ENCODE measurements at places on chromosomes 6 and 20.

DNA sequence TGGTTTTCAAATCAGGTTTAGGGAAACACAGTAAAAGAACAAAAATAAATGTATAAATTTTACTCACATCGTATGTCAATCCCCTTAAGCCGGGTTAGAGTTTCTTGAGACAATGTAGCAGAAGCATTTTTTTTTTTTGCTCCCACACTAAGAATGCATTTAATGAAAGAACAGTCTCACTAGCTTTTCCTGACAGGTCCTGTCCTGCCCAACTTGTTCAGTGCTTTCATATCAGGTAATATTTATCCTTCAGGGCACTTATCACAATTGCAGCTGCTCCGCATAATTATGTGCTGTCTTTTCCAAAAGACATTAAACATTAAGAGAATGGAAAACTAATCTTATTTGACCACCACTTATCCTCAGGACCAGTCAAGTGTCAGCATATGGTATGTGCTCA is 632.0 kb downstream of the HTR1B start:
- DNase-seq, result no peak

GRCh38 chr6:45676380-45676779 is 298.6 kb upstream of the SUPT3H start:
- no peak for DNase-seq

DNA sequence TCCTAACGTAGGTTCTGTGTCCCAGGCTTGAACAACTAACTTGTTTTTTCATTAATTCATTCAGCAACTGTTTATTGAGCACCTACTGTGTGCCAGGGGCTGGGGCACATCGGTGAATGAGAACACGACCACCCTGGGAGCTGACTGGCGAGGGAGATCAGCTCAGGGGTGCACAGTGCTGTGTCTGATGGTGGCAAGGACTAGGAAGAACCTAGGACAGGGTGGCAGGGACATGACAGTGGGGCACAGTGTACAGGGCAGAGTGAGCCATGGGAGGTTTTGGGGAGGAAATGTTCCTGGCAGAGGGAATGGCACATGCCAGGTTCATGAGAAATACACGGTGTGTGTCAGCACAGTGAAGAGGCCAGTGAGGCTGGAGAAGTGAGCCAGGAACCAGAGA is 76.7 kb downstream of the BMP7 start:
- DNase-seq, result no peak

GRCh38 chr6:116924245-116924644 is 47.2 kb downstream of the RFX6 start:
- DNase-seq, result no peak

- DNase-seq, result no peak
These were observed 979.7 kb downstream of the TBC1D32 start for GRCh38 chr6:120354452-120355098.

- DNase-seq, result no peak
These were observed 100.3 kb downstream of the ARHGAP18 start for GRCh38 chr6:129609635-129610034.

- no peak for DNase-seq
These were observed 11.2 kb downstream of the LEMD2 start for GRCh38 chr6:33777398-33778388.

DNA sequence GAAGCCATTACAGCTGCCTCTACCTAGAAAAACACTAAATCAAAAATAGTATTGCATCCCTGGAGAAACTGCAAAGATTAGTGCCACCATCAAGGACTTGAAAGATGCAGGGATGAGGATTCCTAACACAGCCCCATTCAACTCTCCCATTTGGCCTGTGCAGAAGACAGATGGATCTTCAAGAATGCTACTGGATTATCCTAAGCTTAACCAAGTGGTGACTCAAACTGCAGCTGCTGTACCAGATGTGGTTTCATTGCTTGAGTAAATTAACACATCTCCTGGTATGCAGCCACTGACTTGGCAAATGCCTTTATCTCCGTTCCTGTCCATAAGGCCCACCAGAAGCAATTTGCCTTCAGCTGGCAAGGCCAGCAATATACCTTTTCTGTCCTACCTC is 117.4 kb downstream of the TBC1D32 start:
- no peak for DNase-seq

DNA sequence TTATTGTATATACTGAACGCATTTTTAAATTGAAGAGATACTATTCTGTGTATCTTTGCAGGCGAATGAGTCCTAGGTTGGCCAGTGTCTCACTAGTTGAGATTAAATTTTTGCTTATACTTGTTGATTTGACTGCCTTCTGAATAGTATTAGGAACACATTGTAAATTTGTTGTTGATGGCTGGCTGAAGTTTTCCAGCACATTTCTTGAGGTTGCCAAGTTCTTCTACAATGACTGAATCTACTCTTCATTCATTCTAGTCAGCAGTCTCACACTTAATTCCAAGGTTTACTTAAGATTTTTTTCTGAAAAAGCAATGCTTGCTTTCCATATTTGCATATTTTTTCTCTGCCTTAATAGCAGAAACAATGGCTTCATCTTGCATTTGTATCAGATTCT is 151.7 kb downstream of the ZFAND3 start:
- no peak for DNase-seq

DNA sequence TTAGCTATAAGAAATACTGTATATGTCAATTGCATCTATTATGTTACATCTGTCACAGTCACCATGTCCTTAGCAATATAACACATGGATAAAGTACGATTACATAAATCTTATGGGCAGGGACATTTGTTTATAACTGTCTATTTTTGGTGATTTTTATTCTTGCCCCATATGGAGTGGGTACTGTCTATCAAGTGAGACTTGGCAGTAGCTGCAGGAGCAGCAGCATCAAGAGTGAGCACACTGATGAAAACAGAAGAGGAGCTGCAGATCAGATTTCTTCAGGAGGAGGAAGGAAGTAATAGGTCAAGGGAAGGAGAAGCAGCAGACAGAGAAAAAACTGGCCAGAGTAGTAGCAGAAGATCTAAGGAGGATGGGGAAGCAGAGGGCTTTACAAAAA is 516.7 kb downstream of the C6orf118 start:
- DNase-seq, result no peak

DNA sequence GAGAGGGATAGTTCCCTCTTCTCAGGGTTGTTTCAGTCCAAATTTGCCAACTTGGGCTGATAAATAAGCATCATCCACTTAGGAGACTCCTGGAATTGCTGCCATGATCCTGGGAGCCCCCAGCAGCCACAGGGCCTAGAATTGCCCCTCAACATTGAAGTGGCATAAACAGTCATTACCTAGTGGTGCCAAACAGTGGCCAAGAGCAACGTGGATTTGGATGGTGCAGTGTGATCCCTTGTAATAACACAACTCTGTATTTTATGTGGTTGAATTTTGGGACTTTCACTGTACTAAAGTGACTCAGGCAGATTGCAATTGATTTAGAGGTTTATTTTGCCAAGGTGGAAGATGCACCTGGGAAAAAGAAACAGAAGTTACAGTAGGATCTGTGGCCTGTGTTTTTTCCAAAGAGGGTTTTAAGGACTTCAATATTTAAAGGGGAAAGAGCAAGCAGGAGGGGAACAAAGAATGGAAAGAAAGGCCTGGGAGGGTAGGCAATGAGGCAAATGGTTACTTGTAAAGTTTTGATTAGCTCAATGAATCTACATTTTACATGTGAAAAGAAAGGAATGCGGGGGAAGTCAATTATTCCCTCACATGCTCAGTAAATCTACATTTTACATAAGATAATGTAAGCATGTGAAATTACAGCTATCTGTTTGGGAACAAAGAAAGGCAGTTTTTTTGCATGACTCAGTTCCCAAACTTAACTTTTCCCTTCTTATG is 168.0 kb upstream of the NOX3 start:
- no peak for DNase-seq

DNA sequence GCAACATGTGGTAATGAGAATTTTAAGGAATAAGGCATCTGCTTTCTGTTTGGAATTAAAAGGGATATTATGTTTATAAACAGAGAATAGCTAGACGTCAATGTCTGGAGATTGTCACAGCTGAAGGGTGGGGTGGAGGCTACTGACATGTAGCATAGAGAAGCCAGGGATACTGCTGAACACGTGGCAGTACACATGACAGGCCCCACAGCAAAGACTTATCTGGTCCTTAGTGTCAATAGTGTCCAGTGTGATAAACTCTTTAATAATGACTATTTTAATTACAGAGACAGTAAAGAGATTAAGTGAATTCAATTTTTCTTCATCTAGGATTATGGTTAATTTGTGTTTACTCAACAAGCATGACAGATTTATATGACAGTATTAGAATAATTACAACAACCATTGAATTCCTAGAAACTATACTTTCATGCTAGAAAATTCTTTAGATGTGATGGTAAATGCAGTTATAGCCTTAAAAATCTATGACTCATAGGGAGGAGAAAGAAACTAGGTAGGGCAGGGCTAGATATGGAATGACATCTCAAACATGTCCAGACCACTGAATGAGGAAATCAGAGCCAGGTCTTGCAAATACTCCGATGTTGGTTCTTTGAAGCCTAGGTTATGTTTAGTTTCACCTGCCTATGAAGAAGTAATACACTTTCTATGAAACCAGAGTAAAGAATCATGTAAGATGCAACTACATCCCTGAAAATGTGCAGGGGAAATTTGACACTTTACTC is 399.5 kb downstream of the PHF3 start:
- no peak for DNase-seq
